Endothelial cell of umbilical vein (primary cell): ENCODE measurements at places on chromosomes 6 and 20. TPM values are rescaled to one million over a fixed set of nuclear protein-coding genes. Genes with fewer than 3 reads are reported as not detected.

The DPPA5 gene
- total RNA-seq, result not detected in 2 replicates

The ID4 gene
- not detected in 2 replicates for total RNA-seq

The MUC22 gene
- total RNA-seq, result not detected in 2 replicates

The SLC32A1 gene
- total RNA-seq, result not detected in 2 replicates

The GRIK2 gene
- not detected in 2 replicates for total RNA-seq

The UST gene
- 0.81 and 0.84 TPM in 2 replicates for total RNA-seq

- no peak for DNase-seq
- H3K27me3 ChIP-seq, result no peaks in the 10 kb centered on the region
- no peak overlapping the region for H3K27ac ChIP-seq
- H3K4me3 ChIP-seq, result no peak overlapping the region
Observed at GRCh38 chr6:150753371-150754064, 112.0 kb upstream of the MTHFD1L start.

- no peaks in the 10 kb centered on the region for H3K27me3 ChIP-seq
- peak; percentile 3 for DNase-seq
Observed at GRCh38 chr6:116450769-116451740, 10.1 kb upstream of the CALHM6 start.

DNA sequence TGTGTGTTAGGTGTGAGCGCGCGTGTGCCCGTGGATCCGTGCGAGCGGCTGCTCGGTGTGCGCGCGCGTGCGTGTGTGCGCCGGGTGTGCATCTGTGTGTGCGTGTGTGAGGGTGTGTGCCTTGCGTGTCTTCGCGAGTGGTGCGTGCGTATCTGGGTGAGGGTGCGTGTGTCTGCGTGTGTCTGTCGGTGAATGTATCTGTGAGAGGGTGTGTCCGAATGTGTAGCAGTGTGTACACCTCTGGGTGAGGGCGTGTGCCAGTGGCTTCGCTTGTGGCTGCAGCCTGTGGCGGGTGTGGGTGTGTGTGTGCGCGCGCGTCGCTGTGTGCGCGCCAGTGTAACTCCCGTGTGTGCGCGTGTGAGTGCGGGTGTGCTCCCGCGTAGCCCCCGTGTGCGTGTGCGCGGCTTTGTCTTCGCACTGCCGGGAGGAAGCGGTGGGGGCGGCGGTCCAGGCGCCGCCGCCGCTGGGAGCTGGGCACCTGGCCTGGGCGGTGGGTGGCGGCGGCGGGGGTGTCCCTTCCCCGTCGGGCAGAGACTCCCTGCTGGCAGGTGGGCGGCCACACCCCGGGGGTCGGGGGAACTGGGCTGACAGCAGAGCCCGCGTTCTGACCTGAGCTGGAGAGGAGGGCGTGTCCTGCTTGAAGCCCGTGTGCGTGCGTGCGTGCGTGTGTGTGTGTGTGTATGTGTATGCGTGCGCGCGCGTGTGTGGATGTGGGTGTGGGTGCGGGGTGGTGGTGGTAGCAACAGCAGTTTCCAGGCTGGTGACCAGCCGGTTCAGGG, 61.3 kb upstream of the EPB41L1 start:
- peaks cover 12% of the 10 kb centered on the region for H3K27me3 ChIP-seq
- H3K4me3 ChIP-seq, result peak overlapping the region; percentile 1
- H3K36me3 ChIP-seq, result no peaks in the 10 kb centered on the region
- H3K4me1 ChIP-seq, result peaks cover 25% of the 10 kb centered on the region
- peak; percentile 24 for DNase-seq
- H3K27ac ChIP-seq, result no peak overlapping the region

- no peaks in the 10 kb centered on the region for H3K36me3 ChIP-seq
- H3K4me1 ChIP-seq, result peaks cover 15% of the 10 kb centered on the region
- no peak for DNase-seq
- peaks cover 2% of the 10 kb centered on the region for H3K27me3 ChIP-seq
- H3K4me3 ChIP-seq, result no peak overlapping the region
Observed at GRCh38 chr6:110398778-110399177, 16.6 kb downstream of the DDO start.

DNA sequence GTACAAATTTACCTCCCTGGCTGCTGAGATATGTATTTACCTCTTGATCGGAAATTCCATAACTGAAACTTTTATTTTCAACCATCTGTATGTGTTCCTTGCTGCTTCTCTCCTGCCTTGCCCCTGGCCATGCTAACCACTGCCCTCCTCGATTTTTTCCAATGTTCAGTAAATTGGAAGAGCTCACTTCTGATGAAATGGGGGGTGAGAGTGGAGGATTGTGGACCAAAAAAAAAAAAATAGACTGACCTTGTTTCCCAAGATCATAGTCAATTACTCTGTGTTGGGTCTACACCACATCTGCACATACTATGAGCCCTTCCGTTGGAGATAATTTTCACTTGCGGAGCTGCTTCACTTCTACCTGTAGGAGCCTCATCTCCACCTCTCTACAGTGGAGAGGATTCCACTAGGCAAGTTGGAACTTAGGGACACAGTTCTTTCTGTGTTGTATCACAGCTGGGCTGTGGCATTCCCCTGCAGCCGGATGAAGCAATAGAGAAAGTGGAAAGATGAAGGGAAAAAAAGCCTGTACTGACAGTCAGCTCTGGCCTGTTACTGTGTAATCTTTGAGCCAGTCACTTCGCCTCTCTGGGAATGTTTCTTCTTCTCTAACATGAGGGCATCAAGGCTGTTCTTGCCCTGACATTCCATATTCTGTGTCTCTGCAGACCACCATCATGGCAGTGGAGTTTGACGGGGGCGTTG, 1.6 kb downstream of the PSMB9 start:
- H3K27me3 ChIP-seq, result peaks cover 2% of the 10 kb centered on the region
- H3K4me1 ChIP-seq, result peaks cover 13% of the 10 kb centered on the region
- DNase-seq, result no peak
- H3K36me3 ChIP-seq, result no peaks in the 10 kb centered on the region
- no peak overlapping the region for H3K4me3 ChIP-seq

- H3K36me3 ChIP-seq, result no peaks in the 10 kb centered on the region
- H3K4me3 ChIP-seq, result no peak overlapping the region
- peaks cover 3% of the 10 kb centered on the region for H3K4me1 ChIP-seq
- no peak overlapping the region for H3K27ac ChIP-seq
Observed at GRCh38 chr20:4916971-4917881, 84.1 kb downstream of the SLC23A2 start.

DNA sequence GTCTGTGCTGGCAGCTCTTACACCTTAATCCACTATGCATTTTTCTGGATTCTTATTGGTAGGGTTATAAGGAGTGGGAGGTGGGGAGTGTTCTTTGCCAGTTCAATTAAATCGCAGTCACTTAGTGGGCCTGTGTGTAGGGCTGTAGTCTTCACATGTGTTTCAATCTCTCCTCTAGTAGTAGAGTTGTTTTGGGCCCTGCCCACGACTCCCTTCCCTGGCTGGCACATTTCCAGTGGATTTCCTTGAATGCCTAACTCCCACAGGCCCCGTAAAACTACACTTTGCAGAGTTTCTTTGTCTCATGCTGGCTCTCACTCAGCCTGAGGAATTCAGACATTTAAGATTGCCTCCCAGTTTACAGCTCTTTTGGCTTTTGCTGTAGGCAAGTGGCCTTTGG, 414.0 kb upstream of the OPRM1 start:
- no peaks in the 10 kb centered on the region for H3K36me3 ChIP-seq
- no peak for DNase-seq
- no peaks in the 10 kb centered on the region for H3K4me1 ChIP-seq
- H3K27me3 ChIP-seq, result no peaks in the 10 kb centered on the region

DNA sequence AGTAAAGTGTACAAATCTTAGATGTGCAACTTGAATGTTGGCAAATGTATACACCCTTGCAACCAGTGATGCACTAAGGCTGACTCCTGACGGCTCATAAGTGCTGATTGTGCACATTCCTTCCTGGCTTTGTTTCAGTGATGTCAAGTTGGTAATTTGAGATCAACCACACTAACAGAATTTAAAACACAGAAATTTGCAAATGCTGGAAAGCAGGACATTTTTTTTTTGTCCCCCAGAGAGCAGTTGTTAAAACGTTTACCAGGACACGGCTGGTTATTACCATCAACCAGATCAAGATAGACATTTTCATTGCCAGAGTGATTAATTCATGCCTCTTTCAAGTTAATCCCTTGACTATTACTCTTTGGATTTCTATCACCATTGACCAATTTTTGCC, 735.6 kb downstream of the RFPL4B start:
- DNase-seq, result peak; percentile 9
- H3K4me1 ChIP-seq, result no peaks in the 10 kb centered on the region
- H3K27me3 ChIP-seq, result no peaks in the 10 kb centered on the region
- no peak overlapping the region for H3K4me3 ChIP-seq
- no peaks in the 10 kb centered on the region for H3K36me3 ChIP-seq

DNA sequence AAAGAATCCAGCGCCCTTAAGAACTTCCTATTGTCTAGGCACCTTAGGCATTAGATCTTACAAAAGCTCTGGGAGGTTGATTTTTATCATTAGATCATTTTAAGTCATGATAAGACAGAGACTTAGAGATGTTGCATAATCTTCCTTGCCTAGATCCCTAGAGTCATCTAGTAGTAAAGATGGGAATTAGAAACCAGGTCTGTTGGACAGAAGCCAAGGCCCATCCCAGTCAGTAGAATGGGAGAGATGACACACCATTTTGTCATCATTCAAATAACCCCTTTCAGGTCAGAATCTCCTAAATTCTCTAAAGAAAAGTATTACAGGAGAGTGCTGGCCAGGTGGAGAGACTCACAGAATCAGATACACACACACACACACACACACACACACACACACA, 579.1 kb downstream of the BMP2 start:
- H3K27ac ChIP-seq, result no peak overlapping the region
- no peak overlapping the region for H3K4me3 ChIP-seq
- no peaks in the 10 kb centered on the region for H3K36me3 ChIP-seq
- no peaks in the 10 kb centered on the region for H3K4me1 ChIP-seq

DNA sequence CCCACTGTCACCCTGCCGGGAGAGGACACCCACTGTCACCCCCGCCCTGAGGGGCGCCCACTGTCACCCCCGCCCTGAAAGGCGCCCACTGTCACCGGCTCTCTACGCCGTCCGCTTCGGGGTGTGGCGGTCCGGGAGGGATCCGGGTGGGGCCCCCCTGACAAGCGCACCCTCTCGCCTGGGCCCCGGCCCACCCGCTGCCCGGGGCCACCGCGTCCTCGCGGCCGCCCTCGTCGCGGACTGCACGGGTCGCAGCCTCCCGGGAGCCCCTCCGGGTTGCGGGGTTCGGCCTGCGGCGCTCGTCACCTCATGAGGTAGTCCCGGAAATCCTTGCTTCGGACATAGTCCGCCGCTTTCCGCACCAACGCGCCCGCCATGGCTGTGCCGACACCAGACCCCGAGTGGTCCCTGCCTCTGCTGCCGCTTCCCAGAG, 224 bp downstream of the MPC1 start:
- H3K4me3 ChIP-seq, result peak overlapping the region; percentile 45
- H3K27ac ChIP-seq, result peak overlapping the region; percentile 22
- H3K27me3 ChIP-seq, result no peaks in the 10 kb centered on the region
- peaks cover 4% of the 10 kb centered on the region for H3K4me1 ChIP-seq
- H3K36me3 ChIP-seq, result no peaks in the 10 kb centered on the region

GRCh38 chr6:152184917-152185574, 377.6 kb downstream of the ESR1 start:
- H3K27ac ChIP-seq, result no peak overlapping the region
- H3K36me3 ChIP-seq, result no peaks in the 10 kb centered on the region
- H3K4me3 ChIP-seq, result no peak overlapping the region
- DNase-seq, result no peak

- no peak for DNase-seq
- H3K27ac ChIP-seq, result no peak overlapping the region
- no peaks in the 10 kb centered on the region for H3K36me3 ChIP-seq
- H3K4me3 ChIP-seq, result no peak overlapping the region
- H3K27me3 ChIP-seq, result no peaks in the 10 kb centered on the region
- no peaks in the 10 kb centered on the region for H3K4me1 ChIP-seq
Observed at GRCh38 chr6:104031346-104031745, 828.4 kb downstream of the HACE1 start.

DNA sequence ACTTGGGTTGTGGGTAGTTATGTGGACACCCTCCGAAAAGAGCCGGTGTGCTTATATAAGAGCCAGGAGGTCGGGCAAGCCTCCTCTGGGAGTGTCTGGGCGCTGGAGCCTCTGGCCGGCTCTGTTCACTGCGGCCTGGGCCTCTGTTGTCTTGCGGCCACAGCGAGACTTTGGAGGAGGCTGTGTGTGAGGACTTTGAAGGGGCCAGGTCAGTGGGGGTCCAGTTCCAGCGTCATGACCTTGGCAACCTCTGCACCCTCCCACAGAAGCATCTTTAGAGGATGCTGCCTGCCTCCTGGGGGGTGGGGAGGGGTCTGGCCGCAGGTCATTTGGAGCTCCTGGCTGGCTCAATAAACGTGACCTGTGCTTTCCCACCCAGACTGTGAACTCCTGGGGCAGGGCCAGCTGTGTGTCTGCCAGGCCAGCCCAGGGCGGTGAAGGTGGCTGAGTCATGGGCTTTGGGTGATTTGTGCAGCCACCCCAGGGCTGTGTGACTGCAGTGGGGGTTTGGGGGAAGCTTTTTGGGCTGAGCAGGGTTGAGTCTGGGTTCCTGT, 1.2 kb downstream of the TCEA2 start:
- H3K4me3 ChIP-seq, result peak overlapping the region; percentile 72
- no peaks in the 10 kb centered on the region for H3K27me3 ChIP-seq
- no peaks in the 10 kb centered on the region for H3K36me3 ChIP-seq
- peaks cover 18% of the 10 kb centered on the region for H3K4me1 ChIP-seq
- no peak for DNase-seq

DNA sequence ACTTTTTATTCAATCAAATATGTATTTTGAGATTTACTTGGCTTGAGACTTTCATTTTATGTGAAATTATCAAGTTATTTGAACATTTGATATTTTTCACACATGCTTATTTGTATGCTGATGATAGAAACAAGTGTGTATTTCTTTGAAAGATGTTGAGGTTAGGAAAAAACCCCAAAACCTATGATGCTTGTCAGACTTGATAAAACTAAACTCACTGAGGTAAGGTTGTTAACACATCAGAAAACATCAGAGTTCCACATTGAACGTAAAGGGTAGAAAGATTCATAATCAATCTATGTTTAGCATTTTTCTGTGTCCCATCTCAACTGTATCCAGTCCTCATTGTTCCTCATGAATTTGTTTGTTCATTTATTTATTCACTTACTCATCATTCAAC, 12.2 kb downstream of the SF3B5 start:
- no peaks in the 10 kb centered on the region for H3K27me3 ChIP-seq
- DNase-seq, result no peak

GRCh38 chr6:157946865-157947532, 34.7 kb upstream of the SYNJ2 start:
- H3K4me1 ChIP-seq, result no peaks in the 10 kb centered on the region
- no peaks in the 10 kb centered on the region for H3K27me3 ChIP-seq
- H3K36me3 ChIP-seq, result peaks cover 19% of the 10 kb centered on the region
- no peak for DNase-seq
- H3K27ac ChIP-seq, result no peak overlapping the region
- H3K4me3 ChIP-seq, result no peak overlapping the region

DNA sequence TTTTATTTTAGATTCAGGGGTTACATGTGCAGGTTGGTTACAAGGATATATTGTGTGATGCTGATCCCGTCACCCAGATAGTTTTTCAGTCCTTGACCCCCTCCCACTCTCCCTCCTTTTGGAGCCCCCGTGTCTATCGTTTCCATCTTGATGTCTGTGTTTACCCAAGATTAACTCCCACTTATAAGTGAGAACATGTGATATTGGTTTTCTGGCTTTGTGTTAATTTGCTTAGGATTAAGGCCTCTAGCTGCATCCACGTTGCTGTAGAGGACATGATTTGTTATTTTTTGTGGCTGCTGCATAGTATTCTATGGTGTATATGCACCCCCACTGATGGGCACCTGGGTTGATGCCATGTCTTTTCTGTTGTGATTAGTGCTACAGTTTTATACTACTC, 178.6 kb downstream of the PLCB1 start:
- H3K36me3 ChIP-seq, result no peaks in the 10 kb centered on the region
- no peaks in the 10 kb centered on the region for H3K4me1 ChIP-seq
- H3K27ac ChIP-seq, result no peak overlapping the region
- no peaks in the 10 kb centered on the region for H3K27me3 ChIP-seq
